ENCODE measurements at places on chromosomes 2 and 18. TPM values are rescaled to one million over a fixed set of nuclear protein-coding genes. Genes with fewer than 3 reads are reported as not detected.

The SLC4A5 gene
- polyA plus RNA-seq = 0.92 TPM

The NRP2 gene
- 74.4 TPM for polyA plus RNA-seq

The TRIM54 gene
- polyA plus RNA-seq = 0.04 TPM

The FAM124B gene
- 4.0 TPM for polyA plus RNA-seq

The RAB17 gene
- polyA plus RNA-seq = 2.1 TPM

The EML6 gene
- polyA plus RNA-seq = 1.4 TPM

The SERPINB11 gene
- not detected for polyA plus RNA-seq

The IL1F10 gene
- polyA plus RNA-seq = not detected

The MYOM1 gene
- 14.9 TPM for polyA plus RNA-seq

The ZNF516 gene
- polyA plus RNA-seq = 16.1 TPM

The POMC gene
- polyA plus RNA-seq = 4.1 TPM

The CLIP4 gene
- 39.8 TPM for polyA plus RNA-seq

The PROKR1 gene
- 0.06 TPM for polyA plus RNA-seq

The CDK5R2 gene
- polyA plus RNA-seq = 0.23 TPM

The ABCG5 gene
- polyA plus RNA-seq = not detected

The LBX2 gene
- polyA plus RNA-seq = 0.95 TPM

The IL37 gene
- polyA plus RNA-seq = not detected

The DYNAP gene
- polyA plus RNA-seq = not detected

The ACTR1B gene
- polyA plus RNA-seq = 93.2 TPM

The C1QL2 gene
- 0.04 TPM for polyA plus RNA-seq

The ADI1 gene
- polyA plus RNA-seq = 78.3 TPM

The EVX2 gene
- polyA plus RNA-seq = 0.05 TPM

Data from urinary bladder (tissue), 4 donors.